Activated B cell treated with CpG ODN at 0.5 μM for 24 hours (primary cell): ENCODE measurements at places on chromosomes 12 and 14. TPM values are rescaled to one million over a fixed set of nuclear protein-coding genes. Genes with fewer than 3 reads are reported as not detected.

DNA sequence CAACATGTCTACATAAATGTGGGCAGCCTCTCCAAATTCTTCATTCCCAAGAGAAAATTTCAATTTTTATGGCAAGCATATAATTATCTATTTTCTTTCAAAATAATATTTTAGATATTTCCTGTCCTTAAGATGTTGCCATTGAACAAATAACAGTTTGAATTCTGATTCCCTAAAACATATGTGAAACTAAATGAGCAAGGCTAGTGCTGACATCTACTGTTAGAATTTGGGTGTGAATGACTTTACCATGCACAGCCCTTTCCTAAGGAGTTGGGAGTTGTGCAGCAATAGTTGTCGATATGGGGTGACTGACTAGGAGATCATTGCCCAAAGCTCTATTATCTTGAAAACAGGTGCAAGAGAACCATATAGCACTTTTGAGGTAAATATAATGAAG, 108.2 kb upstream of the SLC38A4 start:
- DNase-seq: no peak

KCNMB4 gene
- 0.71 and 0.86 TPM in 2 replicates for total RNA-seq

KCNA5 gene
- 0.42 and 0.81 TPM in 2 replicates for total RNA-seq

TULP3 gene
- total RNA-seq: 7.0 and 7.3 TPM in 2 replicates
